ENCODE measurements at places on chromosomes 2 and 18. TPM values are rescaled to one million over a fixed set of nuclear protein-coding genes. Genes with fewer than 3 reads are reported as not detected.

GRCh38 chr2:238228700-238229099, 11.1 kb downstream of the HES6 start:
- no peak for DNase-seq

- no peak for DNase-seq
These were observed 332.9 kb downstream of the DSC3 start for GRCh38 chr18:30709595-30709994.

- peak; percentile 31 for DNase-seq
These were observed 191.8 kb downstream of the FTCDNL1 start for GRCh38 chr2:199659207-199659606.

The LPIN2 gene
- 33.4 TPM for polyA plus RNA-seq

The DAW1 gene
- 0.65 TPM for polyA plus RNA-seq

DNA sequence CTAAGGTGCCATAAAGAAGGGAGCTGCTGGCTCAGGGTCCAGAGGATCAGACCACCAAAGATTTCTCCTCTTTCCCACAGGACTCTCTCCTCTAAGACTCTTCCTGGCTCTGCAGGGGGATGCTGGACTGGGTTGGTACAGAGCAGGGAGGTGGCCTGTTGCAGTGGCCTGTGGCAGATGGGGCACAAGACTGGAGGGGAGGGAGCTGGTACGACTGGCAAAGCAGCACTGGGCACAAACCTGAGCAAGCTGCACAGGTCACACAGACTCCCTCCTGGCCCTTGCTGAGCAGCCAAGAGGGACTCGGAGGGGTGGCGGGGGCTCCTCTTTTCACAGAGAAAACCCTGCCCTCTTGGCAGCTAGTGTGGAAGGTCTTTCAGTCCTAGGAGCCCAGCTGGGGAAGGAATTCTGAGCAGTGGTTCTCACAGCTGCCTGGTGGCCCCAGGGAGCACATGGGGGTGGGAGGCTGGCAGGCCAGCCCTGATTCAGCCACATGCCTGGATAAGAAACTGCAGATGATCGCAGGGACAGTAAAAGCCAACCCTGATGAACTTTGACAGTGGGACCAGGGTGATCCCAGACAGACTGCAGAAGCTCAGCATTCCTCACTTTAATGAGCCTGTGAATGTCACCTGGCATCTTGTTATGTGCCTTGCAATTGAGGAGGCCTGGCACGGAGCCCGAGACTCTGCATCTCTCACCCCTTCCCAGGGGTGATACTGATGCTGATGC, 32.5 kb upstream of the ACAA2 start:
- DNase-seq, result no peak

GRCh38 chr2:127196998-127197397, 23.1 kb downstream of the CYP27C1 start:
- no peak for DNase-seq

The RNASEH1 gene
- 20.6 TPM for polyA plus RNA-seq

DNA sequence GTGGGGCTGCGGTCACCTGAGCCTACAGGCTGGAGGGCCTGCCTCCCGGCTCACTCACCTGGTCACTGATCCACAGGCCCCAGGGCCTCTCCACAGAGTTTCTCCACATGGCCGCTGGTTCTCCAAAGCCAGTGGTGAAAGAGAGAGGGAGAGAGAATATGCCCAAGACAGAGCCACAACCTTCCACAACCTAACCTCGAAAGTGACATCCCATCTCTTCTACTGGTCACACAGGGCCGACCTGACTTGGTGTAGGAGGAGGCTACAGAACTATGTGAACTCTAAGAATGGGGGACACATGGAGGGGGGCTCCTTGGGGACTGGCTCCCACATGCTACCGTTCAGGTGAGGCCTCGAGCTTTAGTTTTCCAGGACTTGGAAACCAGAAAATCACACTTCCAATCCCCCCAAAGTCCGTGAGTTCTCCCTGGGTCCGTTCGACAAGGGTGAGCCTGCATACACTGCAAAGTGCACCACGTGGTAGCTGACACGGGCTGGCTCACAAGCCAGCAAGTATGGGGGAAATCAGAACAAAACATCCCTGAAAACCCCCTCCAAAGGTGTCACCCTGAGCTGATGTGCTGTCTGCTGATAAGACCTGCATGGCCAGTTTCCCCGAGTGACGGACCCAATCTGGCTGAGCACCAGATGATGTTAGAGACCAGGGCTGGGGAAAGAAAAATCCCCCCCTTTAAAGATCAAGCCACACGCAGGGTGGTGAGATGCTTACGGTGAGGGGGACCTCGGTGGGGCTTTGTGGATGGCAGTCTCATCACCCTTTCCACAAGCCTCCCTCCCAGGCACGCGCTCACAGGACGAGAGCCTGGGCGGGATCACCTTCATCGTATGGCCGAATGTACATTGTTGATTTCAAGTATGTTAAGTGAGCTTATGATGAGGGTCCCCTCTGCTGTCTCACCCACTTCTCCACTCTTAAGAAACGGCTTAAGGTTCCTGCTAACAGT, 54.2 kb upstream of the SEMA4C start:
- no peak for DNase-seq

The TACR1 gene
- 1.4 TPM for polyA plus RNA-seq

DNA sequence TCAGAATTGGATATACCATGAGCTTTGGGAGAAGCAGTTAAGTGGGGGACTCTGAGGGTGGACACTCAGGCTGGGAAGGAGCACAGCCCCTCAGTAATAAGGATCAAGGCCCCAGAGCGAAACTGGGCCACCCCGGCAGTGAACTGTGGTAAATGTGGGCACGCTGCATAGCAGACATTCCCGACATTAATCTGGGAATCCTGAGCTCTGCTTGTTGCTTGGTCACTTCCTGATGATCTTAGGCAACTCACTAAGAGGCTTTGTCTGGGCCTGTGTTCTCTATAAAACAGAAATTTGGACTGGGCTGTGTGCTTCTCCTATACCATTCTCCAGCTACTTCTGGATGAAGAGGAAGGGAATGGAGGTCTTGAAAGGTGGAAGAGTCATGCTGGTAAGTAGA, 4.8 kb downstream of the TGFBRAP1 start:
- DNase-seq, result no peak

- DNase-seq, result no peak
These were observed 99.6 kb downstream of the TPGS2 start for GRCh38 chr18:36729197-36729596.

GRCh38 chr2:30820381-30821055, 13.3 kb upstream of the CAPN13 start:
- DNase-seq, result no peak

The CENPA gene
- polyA plus RNA-seq, result 15.1 TPM

GRCh38 chr2:231530099-231531011, at the start of gene NMUR1:
Gene NMUR1, minus strand, starts transcription at chr2:231530445. Its CDS starts 84 bp downstream, at chr2:231530361.
- DNase-seq, result no peak

The LYG1 gene
- polyA plus RNA-seq, result 4.2 TPM

DNA sequence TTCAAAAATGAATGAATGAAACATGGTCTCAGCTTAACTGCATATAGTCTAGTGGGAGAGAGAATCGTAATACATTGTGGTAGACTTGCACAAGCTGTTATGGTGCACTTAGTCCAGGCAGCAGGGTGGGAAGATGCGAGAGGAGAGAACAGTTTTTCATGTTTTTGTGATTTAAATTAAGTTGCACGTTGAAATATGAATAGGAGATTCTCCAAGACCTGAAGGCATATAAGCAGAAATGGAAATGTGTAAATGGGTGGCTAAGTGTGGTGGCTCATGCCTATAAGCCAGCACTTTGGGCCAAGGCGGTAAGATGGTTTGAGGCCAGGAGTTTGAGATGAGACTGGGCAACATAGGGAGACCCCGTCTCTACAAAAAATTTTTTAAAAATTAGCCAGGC, 60.5 kb downstream of the TMEM185B start:
- no peak for DNase-seq

DNA sequence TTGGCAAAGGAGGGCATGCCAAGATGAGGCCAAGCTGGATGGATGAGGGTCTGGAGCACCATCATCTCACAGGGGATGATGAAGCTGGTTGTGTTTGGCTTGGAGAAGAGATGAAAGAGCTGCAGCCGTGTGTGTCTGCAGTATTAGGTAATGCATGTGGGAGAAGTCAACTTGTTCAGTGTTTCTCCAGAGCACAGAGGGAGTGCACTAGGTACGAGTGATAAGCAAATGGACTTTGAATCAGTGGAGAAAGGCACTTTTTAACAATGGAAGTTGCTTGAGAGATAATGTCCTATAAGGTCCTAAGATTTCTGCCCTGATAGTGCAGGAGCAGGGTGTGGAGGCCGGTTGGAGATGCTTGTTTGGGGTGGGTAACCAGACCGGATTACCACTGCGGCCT, 36.0 kb downstream of the SLC14A2 start:
- no peak for DNase-seq

DNA sequence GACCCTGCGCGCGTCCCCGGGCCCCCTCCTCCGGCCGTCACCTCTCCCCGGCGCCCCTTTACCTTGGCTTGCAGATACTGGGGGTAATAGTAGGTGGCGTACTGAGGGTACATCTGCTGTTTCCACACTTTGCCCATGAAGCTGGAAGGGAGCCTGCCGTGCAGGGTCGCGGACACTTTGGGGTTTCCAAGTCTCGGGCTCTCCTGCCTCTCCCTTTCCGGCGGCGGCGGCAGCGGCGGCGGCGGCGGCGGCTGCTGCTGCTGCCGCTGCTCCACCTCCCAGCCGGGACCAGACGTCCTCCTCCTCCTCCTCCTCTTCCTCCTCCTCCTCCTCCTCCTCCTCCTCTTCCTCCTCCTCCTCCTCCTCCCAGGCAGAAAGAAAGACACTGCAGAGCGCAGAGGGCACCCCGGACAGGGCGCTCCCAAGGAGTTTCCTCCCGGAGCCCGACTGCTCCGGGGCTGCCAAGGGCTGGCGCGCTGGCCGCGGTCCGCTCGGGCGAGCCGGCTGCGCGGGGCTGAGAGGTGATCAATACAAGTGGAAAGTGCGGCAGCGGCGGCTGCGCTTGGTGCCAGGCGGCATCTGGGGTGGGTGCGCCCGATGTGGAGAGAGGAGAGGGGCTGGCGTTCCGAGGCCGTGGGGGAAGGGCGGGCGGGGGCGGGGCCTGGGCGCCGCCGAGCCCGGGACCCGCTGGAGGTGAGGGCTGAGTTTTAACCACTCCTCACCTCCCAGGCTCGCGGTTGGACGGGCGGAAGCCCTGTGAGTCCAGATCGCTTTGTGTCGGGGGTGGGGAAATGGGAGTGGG, at the start of gene RBMS1:
Gene RBMS1, minus strand, starts transcription at position 581 of the 802 bp plus-strand sequence. Its CDS starts 444 bp downstream, at position 137.
- DNase-seq, result peak; percentile 79

- DNase-seq, result no peak
These were observed 182.5 kb downstream of the TMEM163 start for GRCh38 chr2:134536296-134536695.

GRCh38 chr18:69871363-69871762, 76.3 kb downstream of the CD226 start:
- DNase-seq, result no peak

- no peak for DNase-seq
These were observed 90.8 kb downstream of the RAD51AP2 start for GRCh38 chr2:17427401-17427800.

GRCh38 chr2:240310645-240311044, 124.8 kb upstream of the GPC1 start:
- no peak for DNase-seq

- peak; percentile 30 for DNase-seq
These were observed 1.6 kb downstream of the KLHL14 start for GRCh38 chr18:32771169-32771751.

DNA sequence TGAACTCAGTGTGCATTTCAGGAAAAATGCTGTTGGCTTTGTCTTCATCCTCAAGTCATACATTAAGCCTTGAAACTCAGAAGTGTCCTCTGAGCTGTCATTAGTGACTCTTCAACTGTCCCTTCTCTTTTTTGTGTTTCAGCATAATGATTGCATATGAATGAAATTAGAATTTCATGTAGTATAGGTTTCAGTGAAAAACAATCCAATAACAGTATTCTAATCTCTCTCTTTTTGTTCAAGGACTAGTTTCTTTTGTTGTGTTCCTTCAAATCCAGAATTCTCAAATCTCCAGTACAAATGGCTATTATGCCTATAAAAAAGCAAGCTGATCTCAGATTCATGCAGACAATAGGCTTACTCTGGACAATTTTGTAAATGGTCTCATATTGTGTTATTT, 133.5 kb downstream of the QPCT start:
- DNase-seq, result no peak

DNA sequence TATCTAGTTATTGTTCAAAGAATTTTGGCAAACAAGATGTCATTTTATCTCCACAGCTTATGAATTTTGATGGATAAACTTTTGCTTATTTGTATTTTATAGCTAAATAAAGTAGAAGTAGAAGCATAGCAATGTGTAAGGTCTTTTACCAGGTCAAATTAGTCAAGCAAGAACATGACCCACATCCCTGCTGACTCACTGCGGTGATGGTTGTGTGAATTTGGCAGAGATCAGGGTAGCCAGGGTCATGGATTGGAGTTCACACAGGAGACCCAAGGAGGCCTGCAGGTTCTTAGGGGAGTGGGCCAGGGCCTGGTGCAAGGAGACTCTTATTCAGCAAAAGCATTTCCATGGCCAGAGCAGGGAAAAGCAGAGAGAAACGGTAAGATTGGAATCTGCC, 18.7 kb downstream of the SP140 start:
- DNase-seq, result no peak

DNA sequence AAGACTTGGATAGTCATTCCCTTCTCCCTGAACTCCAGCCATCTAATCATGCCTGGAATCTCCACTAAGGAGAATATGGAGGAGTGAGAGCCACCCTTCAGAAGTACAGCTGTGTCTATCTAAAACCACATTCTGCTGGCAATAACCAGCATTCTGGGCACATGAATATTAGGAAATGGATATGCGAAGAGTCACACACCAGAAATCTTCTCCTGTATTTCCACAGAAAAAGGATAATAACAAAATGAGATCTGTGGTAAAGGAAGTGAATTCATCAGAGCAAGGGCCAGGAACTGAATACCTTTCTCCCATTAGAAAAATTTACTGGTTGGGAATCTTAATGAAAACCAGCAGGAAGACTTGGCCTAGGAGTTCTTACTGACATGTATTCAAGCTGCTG, 218.8 kb downstream of the SCG2 start:
- no peak for DNase-seq

The UGT1A8 gene
- not detected for polyA plus RNA-seq

The VWA3B gene
- 0.61 TPM for polyA plus RNA-seq

GRCh38 chr18:51952844-51953243, 387.2 kb upstream of the DCC start:
- no peak for DNase-seq

DNA sequence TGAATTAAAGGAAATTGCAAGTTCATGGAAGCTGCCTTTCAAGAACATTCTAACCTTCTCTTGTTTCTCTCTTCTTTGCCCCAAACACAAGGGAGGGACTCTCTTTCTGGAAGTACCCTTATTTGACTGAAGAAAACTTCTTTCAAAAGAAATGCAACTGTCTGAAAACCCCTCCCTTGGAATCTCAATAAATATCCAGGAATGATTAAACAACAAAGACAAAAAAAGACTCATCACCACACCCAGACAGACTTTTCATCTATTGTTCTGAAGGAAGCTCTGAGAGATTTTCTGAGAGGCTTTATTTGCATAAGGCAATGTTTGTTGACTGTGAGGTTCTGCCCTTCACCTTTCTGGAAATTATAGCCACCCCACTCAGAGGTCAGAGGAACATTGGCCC, 1260.9 kb downstream of the LRP1B start:
- no peak for DNase-seq

DNA sequence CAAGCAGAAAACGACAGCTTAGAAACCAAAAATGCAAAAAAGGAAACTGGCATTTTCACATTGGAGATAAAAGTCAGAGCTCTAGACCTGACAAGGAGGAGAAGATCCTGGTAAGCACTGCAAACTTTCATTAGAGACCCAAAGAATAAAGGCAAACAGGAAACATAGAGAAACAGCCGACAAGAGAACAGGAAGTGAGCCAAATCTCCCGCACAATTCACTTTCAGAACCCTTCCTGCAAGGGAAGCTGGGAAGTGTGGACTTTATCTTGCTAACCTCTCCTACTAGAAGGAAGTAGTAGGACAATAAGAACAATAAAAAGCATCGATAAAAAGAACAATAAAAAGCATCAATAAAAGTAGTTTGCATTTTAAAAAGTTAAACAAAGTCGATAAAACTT, 417.8 kb upstream of the SPHKAP start:
- DNase-seq, result no peak

The TPO gene
- 0.03 TPM for polyA plus RNA-seq

Data from renal pelvis (tissue), 12 donors.